ENCODE measurements at places on chromosomes 1 and 21.

DNA sequence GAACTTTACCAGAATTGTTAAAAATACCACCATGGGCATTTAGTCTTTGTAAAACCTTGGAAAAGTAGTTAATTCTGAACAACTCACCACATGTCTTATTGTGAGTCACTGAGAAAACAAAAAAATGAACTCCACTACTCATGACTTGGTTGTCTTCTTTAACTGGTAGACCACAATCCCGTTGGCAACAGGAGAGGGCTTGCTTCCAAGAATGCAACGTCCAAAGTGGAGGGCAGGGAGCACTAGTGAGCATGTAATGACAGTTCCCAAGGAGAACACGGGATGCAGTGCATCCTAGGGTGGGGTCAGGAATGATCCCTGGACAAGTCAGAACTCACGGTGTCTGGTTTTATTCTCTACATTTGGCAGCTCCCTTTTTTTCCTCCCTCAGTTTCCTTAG lies 15.2 kb upstream of the HMCN1 start:
- no peak for DNase-seq

GRCh38 chr1:24089027-24089742 lies 22.8 kb downstream of the MYOM3 start:
- no peak for DNase-seq

DNA sequence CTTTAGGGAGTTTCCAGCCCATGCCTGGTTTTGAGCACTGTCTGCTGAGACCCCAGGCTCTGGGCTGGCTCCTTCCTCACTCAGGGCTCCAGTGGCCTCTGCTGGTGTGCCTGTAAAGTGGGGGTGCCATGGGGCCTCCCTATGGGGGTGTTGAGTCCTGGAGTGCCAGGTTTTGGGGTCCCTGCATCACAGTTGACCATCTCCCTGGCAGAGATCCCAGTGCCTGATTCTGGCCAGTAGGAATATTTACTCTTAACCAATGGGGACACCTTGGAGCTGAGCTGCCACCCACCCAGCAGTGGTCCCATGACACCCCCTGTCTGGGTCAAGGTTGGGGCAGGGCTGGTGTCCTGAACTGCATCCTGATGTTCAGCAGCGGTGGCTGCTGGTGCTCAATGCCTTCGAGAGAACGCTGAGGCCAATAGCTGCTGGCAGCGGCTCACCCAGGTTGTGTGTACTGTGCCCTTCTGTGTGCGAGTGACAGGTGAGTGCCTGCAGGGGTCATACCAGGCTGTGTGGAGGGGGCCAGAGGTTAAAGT lies 9.6 kb upstream of the ZNF669 start:
- no peak for DNase-seq

DNA sequence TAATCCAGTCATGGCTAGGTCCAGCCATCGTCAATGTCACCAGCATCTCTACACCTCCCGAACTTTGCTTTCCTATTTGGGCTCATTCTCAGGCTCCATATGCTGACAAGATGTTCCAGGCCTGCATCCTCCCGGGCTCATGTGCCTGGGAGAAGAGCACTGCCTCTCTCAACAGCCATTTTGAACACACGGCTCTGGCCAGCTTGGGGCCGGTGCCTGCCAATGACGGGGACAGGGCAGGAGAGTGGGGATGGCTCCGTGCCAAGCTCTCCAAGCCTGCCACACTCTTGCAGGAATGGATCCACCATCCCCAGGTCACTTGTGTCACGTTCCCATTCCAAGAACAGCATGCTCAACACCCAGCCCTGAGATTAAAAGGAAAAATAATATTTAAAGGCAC lies 61.4 kb upstream of the PAX7 start:
- DNase-seq, result no peak

- peak; percentile 35 for DNase-seq
Observed at GRCh38 chr1:181101581-181102226, 13.2 kb downstream of the IER5 start.

DNA sequence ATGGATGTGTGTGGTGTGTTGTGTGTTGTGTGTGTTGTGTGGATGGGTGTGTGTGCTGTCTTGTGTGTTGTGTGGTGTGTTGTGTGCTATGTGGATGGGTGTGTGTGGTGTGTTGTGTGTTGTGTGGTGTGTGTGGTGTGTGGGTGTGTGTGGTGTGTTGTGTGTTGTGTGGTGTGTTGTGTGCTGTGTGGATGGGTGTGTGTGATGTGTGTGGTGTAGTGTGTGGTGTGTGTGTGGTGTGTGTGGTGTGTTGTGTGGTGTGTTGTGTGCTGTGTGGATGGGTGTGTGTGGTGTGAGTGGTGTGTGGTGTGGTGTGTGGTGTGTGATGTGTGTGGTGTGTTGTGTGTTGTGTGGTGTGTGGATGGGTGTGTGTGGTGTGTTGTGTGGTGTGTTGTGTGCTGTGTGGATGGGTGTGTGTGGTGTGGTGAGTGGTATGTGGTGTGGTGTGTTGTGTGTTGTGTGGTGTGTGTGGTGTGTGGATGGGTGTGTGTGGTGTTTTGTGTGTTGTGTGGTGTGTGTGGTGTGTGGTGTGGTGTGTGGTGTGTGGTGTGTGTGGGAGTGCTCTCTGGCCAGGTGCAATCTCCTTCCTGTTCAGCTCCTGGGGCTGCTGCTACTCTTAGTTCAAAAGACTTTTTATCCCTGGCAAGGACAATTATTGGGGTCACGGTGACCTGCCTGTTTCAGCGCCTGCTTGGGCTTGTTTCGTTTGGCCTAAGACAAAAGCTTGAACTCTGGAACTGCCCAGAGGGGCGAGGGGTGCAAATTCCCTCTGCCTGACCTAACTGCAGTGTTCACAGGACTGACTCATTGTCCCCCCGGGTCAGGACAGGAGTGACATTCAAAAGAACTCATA lies 101.1 kb downstream of the UBIAD1 start:
- DNase-seq, result no peak

- peak; percentile 82 for DNase-seq
Observed at GRCh38 chr1:7335224-7335879, 435.7 kb upstream of the VAMP3 start.

GRCh38 chr1:27785781-27786455 lies 12.9 kb downstream of the STX12 start:
- DNase-seq, result no peak

- peak; percentile 21 for DNase-seq
Observed at GRCh38 chr1:111222308-111223125, 5.0 kb upstream of the CHI3L2 start.

DNA sequence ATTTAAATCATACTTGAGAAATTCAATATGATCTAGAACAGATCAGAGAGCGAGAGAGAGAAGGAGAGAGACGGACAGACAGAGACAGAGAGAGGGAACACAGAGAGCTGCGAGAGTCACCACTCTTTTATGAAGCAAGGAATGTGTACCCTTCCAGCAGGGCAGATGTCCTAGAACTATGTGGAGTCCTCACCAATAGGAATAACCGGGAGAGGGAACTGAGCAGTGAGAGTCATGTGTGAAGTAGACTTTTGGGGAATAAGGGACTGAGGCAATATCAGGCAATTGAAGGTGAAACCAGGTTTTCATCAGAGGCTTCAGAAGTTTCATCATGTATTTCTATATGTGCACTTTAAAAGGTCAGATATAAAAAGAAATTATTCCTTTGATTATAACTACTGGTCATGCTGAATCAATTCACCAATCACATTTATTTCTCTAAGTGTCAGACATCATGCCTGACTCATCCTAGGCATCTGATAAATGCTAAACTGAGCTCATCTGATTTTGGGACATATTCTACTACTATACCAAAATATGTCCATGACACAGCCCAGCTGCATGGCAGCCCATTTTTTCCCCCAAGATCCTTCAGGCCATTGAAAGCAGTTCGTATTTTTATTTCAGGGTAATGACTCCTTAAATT lies 22.4 kb downstream of the VTCN1 start:
- no peak for DNase-seq

DNA sequence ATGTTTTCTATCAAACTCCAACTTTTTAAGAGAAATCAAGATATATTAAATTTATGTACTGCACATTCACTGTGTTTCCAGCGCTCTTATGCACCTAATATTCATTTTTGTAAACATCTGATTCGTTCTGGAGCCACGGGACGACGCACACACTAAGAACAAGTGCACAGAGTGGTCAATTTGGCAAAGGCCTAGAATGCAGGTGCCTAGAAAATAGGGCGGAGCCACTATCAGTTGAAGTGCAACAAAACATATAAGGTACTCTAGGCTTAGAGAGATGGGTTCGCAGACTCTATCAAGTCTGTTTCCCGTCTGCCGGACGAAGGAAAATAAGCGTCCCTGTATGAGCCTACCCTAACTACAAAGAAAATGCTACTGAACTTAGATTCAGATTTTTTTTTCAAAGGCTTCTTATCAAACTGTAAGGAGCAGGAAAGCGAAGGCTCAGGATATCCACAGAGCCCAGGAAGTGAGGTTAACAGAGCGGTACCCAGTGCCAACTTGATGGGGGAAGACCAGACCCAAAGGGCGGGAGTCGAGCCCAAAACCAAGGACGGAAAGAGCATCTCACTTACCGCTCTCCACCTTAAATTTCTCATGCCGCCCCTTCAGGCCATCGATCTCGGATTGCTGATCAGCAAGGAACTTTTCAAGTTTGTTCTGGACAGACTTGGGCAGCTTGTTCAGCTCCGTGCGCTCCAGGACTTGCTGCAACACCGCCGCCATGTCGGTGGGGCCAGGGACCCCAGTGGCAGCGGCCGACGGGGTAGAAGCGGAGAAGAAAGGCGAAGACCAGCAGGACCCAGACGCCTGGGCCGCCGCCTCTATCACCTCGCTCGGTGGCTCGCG lies 526 bp downstream of the TPR start:
- no peak for DNase-seq
